ENCODE measurements at places on chromosomes 13 and 19.

DNA sequence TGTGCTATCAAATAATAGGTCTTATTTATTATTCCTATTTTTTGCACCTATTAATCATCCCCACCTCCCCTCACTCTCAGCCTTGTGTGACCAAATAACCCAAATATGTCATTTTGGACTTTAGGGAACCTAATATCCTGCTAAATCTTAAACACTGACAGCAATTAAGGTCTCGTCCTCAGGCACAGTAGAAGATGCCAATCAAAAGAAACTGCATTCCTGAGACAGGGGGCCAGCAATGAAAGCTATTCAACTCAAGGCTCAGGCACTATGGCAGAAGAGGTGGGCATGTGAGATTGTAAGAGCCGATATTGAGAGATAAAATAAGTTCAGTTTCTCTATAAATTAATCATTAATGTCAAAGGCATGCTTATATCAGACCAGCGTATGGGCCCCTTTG lies 1437.7 kb upstream of the PCDH9 start:
- DNase-seq = no peak

- DNase-seq = no peak
These were observed 47.9 kb upstream of the SIAH3 start for GRCh38 chr13:45899406-45899805.

DNA sequence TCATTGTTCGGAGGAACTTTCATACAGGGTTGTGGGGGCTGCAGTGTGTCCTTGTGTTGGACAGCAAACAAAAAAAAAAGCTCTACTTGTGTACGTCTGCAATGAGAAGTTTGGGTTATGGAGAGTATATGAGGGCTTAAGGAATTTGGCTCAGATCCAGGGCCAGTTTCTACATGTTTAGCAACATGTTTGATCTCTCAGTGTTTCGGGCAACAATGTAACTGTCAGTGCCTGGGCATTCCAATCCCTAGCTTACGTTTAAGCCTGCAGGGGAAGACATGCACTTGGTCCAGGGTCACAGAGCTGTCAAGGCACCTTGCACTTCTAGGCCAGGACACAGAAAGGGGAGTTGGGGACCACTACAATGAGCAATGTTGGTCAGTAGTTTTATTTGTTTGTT lies 13.9 kb downstream of the ZNF543 start:
- no peak for DNase-seq

GRCh38 chr13:77299587-77299986 lies 27.3 kb downstream of the MYCBP2 start:
- DNase-seq = no peak

DNA sequence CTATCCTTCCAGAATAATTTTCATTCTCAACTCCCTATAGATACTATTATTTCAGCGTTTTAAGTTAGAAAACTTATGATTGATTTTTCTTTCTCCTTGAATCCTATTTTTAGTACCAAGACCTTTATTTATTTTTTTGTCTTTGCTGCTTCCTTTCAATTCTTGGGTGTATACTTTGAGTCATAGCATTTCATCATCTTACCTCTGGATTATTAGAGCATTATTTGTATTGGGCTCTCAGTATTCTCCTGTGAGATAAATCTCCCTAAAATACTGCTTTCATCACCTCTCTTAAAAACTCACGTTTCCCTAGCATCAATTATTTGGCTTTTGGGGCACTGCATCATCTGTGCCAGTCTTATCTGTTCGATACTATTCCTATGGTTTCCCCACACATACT lies 222.8 kb downstream of the POSTN start:
- DNase-seq = no peak

DNA sequence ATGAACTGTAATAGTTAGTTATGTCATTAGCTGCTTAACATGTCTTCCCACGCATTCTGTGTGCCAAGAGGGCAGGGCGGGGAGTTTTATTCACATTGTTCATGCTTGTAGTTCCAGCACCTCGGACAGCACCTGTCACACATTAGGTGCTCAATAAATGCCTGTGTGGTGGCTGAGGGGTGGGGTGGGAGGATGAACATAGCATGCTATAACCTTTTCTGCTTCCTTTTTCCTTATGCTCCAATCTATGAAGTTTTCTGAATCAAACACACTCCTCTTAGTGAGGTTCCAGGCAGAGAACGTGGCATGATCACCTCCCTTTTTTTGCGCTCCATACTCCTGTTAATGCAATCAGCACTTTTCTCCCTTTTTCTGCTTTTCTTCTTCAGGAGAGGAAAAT lies 15.8 kb upstream of the PTPRS start:
- no peak for DNase-seq

GRCh38 chr13:113122550-113123225 lies at the start of gene F10:
TSS of gene F10 (plus strand) at chr13:113122799. CDS start at chr13:113122856, 57 bp downstream.
- DNase-seq = no peak

DNA sequence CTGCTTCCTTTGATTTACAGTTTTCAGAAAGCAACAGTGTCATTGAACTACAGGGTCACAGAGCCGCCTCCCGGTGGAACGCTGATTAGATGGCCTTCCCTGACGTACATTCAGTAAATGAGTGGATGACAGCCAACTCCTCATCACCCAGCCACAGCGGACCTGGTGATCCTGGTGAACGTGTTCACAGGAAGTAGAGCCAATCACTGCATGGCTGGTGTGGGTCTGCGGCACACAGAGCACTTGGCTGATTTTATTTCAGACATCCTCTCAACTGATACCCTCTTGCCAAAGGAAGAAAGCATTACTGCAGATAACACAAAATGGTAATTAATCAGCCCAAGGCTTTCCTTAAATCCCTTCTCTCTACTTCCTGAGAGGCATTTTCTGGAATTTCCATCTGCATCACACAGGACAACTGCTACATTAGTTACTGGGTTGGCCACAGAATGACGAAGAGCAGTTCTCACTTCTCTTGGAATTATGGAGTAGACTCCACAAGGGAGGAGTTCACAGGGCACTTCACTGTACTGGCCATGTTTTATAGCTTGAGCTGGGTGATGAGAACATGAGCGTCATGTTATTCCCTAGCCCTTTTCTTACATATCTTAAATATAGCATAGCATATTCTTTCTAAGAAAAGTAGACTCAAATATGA lies 84.0 kb upstream of the SLC7A1 start:
- DNase-seq = no peak

DNA sequence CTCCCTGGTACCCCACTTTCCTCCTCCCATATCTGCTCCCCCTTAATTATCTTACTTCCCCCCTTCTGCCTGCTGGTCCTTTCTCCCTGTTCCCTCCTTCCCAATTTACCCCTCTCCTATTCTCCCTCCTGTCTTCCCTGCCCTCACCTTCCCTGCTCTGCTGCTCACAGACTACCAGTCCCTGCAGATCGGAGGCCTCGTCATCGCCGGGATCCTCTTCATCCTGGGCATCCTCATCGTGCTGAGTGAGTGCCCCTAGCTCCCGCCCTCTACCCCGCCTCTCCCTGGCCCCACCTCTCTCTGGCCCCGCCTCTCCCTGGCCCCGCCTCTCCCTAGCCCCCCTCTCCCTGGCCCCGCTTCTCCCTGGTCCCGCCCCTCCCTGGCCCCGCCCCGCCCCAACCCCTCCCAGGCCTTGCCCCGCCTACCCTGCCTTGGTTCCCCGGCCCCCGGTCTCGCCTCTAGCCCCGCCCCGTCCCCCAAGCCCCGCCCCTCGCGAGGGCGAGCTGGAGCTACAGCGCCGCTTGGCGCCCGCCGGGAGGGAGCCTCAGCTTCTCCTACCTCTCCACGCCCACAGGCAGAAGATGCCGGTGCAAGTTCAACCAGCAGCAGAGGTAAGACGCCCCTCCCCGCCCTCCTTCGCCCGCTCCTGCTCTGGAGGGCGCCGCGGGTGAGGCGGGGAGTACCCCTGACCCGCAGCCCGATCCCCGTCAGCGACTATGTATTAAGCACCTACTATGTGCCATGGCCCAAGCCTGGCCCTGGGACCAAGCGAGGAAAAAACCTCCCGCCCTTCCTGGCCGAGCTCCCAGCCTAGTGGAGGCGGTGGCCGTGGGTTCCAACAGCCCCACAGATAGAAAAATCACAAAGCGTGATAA lies 1.9 kb upstream of the FXYD7 start:
- DNase-seq = peak; percentile 60

- DNase-seq = no peak
These were observed 9.4 kb downstream of the LCP1 start for GRCh38 chr13:46172531-46172991.

Measured in NCI-H1048 (cell line).